ENCODE measurements at places on chromosomes 6 and 20. TPM values are rescaled to one million over a fixed set of nuclear protein-coding genes. Genes with fewer than 3 reads are reported as not detected.

- no peaks in the 10 kb centered on the region for H3K27me3 ChIP-seq
- H3K4me1 ChIP-seq: peaks cover 68% of the 10 kb centered on the region
- H3K4me3 ChIP-seq: peak overlapping the region; percentile 45
- H3K36me3 ChIP-seq: peaks cover 9% of the 10 kb centered on the region
These were observed 335.3 kb downstream of the CD83 start for GRCh38 chr6:14452567-14453527.

DNA sequence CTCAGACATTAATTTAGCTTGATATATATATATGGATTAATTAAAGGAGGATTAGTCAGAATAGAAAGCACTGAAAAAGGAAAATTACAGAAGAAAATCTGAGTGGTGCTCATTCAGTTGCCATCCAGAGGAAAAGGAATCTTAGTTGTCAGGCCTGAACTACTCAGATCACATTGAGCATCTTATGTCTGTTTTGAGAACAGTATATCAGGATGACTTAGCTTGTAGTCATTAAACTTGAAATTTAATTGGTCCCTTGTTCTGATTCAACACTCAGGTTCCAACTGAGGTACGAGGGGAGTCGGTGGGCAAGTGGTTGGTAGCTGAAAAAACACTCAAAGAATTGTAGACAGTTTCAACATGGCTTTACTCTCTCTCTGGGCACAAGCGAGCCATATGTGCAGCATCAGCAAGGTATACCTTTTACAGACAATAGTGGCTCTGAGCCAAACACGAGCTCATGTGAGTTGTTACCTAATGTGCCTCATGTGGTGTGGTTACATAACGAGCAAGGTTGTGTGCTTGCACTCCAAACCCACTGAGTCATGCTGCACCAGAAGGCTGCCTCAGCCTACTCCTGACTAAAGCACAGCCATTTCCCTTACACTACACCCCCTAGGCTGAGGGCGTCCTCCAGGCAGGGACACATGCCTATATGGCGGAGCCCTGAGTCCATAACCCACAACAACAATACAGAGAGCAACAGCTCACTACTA is 73.0 kb upstream of the HMGN3 start:
- no peaks in the 10 kb centered on the region for H3K4me1 ChIP-seq
- H3K27me3 ChIP-seq: no peaks in the 10 kb centered on the region
- no peak overlapping the region for H3K27ac ChIP-seq
- no peak overlapping the region for H3K4me3 ChIP-seq

- H3K27me3 ChIP-seq: no peaks in the 10 kb centered on the region
- DNase-seq: no peak
- no peaks in the 10 kb centered on the region for H3K36me3 ChIP-seq
- no peak overlapping the region for H3K27ac ChIP-seq
- H3K4me1 ChIP-seq: no peaks in the 10 kb centered on the region
These were observed 647.9 kb downstream of the KIF16B start for GRCh38 chr20:15925376-15925775.

- H3K36me3 ChIP-seq: no peaks in the 10 kb centered on the region
- no peak overlapping the region for H3K27ac ChIP-seq
- H3K27me3 ChIP-seq: no peaks in the 10 kb centered on the region
- H3K4me1 ChIP-seq: no peaks in the 10 kb centered on the region
These were observed 42.2 kb downstream of the CDH26 start for GRCh38 chr20:60000271-60001042.

DNA sequence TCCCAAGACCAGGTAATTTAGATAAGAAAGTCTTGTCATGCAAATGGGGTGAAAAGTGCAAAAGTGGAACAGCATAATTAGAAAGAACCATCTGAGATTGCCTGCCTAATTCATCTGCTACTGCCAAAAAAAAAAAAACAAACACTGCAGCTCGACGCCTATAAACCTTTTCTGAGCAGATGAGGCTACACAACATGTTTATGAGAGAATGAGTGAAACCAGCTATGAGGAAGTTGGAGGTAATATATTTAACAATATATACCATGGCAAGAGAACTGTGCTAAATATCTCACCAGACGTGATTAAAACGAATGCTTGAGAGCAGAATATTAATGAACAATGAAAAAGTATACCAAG is 50.0 kb downstream of the LAMA4 start:
- H3K36me3 ChIP-seq: no peaks in the 10 kb centered on the region
- H3K4me3 ChIP-seq: no peak overlapping the region
- peaks cover 59% of the 10 kb centered on the region for H3K27me3 ChIP-seq
- H3K4me1 ChIP-seq: no peaks in the 10 kb centered on the region
- H3K27ac ChIP-seq: no peak overlapping the region

GRCh38 chr20:11924923-11925322 is 7.2 kb downstream of the BTBD3 start:
- no peak overlapping the region for H3K27ac ChIP-seq
- no peaks in the 10 kb centered on the region for H3K4me1 ChIP-seq
- H3K27me3 ChIP-seq: no peaks in the 10 kb centered on the region
- DNase-seq: no peak

GRCh38 chr6:13216236-13217014 is 111.9 kb downstream of the TBC1D7 start:
- H3K27me3 ChIP-seq: peaks cover 47% of the 10 kb centered on the region
- no peak overlapping the region for H3K4me3 ChIP-seq
- DNase-seq: no peak
- H3K36me3 ChIP-seq: no peaks in the 10 kb centered on the region
- H3K4me1 ChIP-seq: no peaks in the 10 kb centered on the region

DNA sequence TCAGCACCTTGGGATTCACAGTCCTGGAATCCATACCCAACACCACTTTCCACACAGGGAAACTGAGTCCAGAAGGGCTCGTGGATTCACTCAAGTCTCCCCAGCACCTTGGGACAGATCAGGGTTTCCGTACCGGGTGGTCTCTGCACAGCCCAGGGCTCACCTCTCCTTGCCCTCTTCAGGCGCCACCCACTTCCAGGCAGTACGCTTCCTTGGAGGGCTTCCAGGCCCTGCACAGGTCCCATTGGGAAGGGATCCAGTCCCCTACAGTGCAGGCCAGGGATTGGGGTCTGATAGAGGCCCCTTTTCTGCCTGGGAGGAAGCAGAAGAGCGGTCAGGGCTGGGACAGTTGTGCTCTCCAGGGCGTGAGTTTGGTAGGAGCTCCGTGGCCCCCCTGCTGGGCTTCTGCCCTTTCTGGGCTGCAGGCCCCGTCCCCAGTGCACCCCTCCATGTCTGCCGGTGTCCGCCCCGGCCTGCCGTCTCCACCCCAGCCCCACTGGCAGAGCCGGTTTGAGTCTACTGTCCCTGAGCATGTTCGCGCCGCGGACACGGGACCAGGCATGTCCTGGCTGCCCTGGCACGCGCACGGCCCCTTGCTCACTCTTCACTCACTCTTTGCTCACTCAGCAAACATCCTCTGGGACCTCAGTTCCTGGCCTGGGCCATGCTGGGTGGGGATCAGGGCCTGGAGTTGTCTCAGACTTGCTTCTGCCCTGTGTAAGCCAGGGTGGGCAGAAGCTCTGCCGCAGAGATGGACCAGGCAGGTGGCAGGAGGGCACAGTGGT is 12.6 kb downstream of the SRC start:
- H3K4me1 ChIP-seq: no peaks in the 10 kb centered on the region
- no peak for DNase-seq
- H3K4me3 ChIP-seq: no peak overlapping the region
- H3K36me3 ChIP-seq: no peaks in the 10 kb centered on the region
- no peaks in the 10 kb centered on the region for H3K27me3 ChIP-seq

- H3K27me3 ChIP-seq: peaks cover 4% of the 10 kb centered on the region
- H3K4me3 ChIP-seq: no peak overlapping the region
- H3K27ac ChIP-seq: no peak overlapping the region
- peaks cover 22% of the 10 kb centered on the region for H3K4me1 ChIP-seq
These were observed 143.9 kb downstream of the WDR27 start for GRCh38 chr6:169557887-169558286.

GRCh38 chr6:133247581-133247980 is 6.4 kb downstream of the EYA4 start:
- H3K36me3 ChIP-seq: no peaks in the 10 kb centered on the region
- no peak for DNase-seq
- peaks cover 36% of the 10 kb centered on the region for H3K27me3 ChIP-seq
- peaks cover 6% of the 10 kb centered on the region for H3K4me1 ChIP-seq

GRCh38 chr6:157571269-157571668 is 190.3 kb downstream of the ZDHHC14 start:
- no peak for DNase-seq
- H3K4me1 ChIP-seq: peaks cover 21% of the 10 kb centered on the region
- H3K36me3 ChIP-seq: peaks cover 19% of the 10 kb centered on the region
- peaks cover 6% of the 10 kb centered on the region for H3K27me3 ChIP-seq
- H3K4me3 ChIP-seq: no peak overlapping the region

DNA sequence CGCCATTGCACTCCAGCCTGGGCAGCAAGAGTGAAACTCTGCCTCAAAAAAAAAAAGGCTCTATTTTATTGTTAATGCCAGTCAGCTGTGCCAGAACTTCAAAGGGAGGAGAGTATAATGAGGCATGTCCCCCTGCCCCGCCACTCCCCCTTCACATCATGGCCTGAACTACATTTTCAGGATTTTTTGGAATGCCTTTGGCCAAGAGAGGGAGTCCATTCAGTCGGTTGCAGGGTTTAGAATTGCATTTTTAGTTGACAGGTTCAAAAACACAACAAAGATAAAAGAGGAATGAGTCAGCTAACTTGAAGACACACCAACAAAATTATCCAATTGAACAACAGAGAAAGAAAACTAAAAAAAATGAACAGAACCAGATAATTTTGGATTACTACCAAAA is 59.1 kb downstream of the CEP43 start:
- H3K36me3 ChIP-seq: peaks cover 2% of the 10 kb centered on the region
- peaks cover 4% of the 10 kb centered on the region for H3K4me1 ChIP-seq
- peaks cover 29% of the 10 kb centered on the region for H3K27me3 ChIP-seq
- no peak overlapping the region for H3K4me3 ChIP-seq
- H3K27ac ChIP-seq: no peak overlapping the region
- DNase-seq: no peak

- H3K27ac ChIP-seq: no peak overlapping the region
- no peaks in the 10 kb centered on the region for H3K36me3 ChIP-seq
- no peak for DNase-seq
These were observed 36.3 kb upstream of the DACT2 start for GRCh38 chr6:168355716-168356522.

DNA sequence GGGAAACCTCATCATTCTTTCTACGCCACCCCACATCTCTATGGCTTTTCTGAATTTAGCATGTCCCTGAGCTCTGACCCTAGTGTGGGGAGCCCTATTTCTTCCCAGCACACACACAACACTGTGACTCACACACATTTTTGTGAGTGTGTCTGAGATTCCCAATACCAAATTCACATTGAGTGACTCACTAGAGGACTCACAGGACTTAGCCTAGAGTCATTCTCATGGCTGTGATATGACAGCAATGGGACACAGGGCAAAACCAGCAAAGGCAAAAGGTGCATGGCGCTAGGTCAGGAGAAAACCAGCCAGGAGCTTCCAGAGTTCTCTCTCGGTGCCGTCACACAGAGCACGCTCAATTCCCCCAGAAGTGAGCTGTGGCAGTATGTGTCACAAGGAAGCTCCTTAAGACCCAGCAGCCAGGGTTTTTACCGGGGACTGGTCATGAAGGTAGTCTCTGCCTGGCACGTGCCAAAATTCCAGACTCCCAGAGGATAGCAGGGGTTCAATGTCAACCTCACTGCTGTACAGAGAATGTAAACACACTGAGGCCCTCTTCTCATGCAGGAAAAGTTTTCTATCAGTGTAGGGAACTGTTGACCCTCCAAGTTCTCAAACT is 6.2 kb downstream of the CSTL1 start:
- peak; percentile 18 for DNase-seq
- H3K27me3 ChIP-seq: no peaks in the 10 kb centered on the region
- no peak overlapping the region for H3K27ac ChIP-seq
- peaks cover 12% of the 10 kb centered on the region for H3K4me1 ChIP-seq
- H3K4me3 ChIP-seq: no peak overlapping the region
- H3K36me3 ChIP-seq: no peaks in the 10 kb centered on the region

GRCh38 chr6:32332433-32332832 is 39.3 kb downstream of the TSBP1 start:
- no peak overlapping the region for H3K4me3 ChIP-seq
- H3K36me3 ChIP-seq: no peaks in the 10 kb centered on the region
- H3K27ac ChIP-seq: no peak overlapping the region

DNA sequence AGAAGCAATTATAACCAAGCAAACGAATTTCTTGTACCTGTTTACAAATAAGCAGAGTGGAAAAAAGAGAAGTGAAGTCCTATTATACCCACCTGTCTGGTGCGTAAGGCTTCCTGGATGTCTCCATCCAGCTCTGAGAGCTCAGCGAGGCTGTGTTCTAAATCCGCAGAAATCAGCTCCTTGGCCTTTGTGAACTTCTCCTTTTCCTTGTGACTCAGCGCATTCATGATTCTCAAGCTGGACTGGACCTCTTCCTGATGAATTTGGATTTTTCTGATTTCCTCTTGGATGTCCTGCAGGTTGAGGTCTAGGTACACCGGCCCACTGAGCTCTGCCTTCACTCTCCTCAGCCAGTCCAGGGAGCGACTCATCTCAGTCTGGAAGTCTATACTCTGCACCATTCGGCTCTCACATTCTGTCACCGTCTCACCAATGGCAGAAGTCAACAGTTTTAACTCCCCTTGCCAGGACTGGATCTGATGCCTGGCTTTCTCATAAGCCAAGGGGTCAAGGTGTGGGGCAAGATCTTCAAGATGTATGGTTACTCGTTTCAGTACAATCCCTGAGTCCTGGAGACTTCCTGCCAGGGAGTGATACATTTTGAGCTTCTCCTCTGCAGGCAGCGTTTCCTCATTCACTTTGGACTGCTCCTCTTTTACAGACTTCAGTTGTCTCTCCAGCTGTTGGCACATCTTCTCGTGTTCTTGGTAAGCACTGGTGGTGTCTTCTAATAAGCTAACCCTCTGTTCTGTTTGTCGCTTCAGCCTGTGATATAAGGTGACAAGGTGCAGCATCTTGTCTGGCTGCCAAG is 307.3 kb downstream of the SYNE1 start:
- DNase-seq: no peak
- no peak overlapping the region for H3K4me3 ChIP-seq
- H3K27ac ChIP-seq: no peak overlapping the region
- H3K4me1 ChIP-seq: no peaks in the 10 kb centered on the region

- no peak overlapping the region for H3K27ac ChIP-seq
- H3K4me3 ChIP-seq: no peak overlapping the region
- no peaks in the 10 kb centered on the region for H3K36me3 ChIP-seq
- no peaks in the 10 kb centered on the region for H3K27me3 ChIP-seq
- H3K4me1 ChIP-seq: no peaks in the 10 kb centered on the region
- no peak for DNase-seq
These were observed 39.3 kb downstream of the BEND3 start for GRCh38 chr6:107075951-107076381.

DNA sequence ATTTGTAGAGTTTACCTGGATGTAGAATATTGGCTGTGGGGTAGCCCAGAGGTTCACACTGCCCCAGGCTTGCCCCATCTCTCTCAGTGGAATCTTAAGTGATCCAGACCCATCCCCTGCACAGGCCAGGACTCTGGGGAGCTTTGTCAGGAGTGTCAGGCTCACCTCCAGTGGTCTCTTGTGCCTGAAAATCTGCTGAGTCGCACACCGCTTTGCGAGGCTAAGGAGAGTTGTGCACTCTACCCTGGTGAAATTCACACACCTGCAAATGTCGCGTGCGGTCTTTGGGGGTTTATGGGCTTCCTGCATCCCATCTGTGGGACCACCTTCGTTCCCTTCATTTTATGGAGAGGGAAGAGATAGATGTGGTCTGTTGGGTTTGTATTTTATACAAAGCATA is 63.6 kb upstream of the KIF25 start:
- H3K4me1 ChIP-seq: no peaks in the 10 kb centered on the region
- H3K27ac ChIP-seq: no peak overlapping the region
- no peaks in the 10 kb centered on the region for H3K36me3 ChIP-seq
- H3K4me3 ChIP-seq: no peak overlapping the region
- peaks cover 2% of the 10 kb centered on the region for H3K27me3 ChIP-seq

CNKSR3 gene
- total RNA-seq: not detected

LAMP5 gene
- total RNA-seq: not detected

PANK2 gene
- 82.3 TPM for total RNA-seq

LIME1 gene
- 138 TPM for total RNA-seq

TPD52L1 gene
- total RNA-seq: not detected

DEF6 gene
- total RNA-seq: 153 TPM

CLPSL1 gene
- total RNA-seq: not detected

BICRAL gene
- 22.9 TPM for total RNA-seq

Measured in activated CD8-positive, alpha-beta memory T cell treated with anti-CD3 and anti-CD28 coated beads, Interleukin-2, amount 10 ng/mL, durations not matched to agents 7 days and 5 days (primary cell).